Thyroid gland (tissue), 4 donors: ENCODE measurements at places on chromosomes 1 and 21. TPM values are rescaled to one million over a fixed set of nuclear protein-coding genes. Genes with fewer than 3 reads are reported as not detected.

The ELAPOR1 gene
- total RNA-seq, result 4.7 TPM

The HES4 gene
- 5.0 TPM for total RNA-seq

The ERO1B gene
- 32.7 TPM for total RNA-seq

The SH3BP5L gene
- total RNA-seq, result 30.3 TPM

The RHOC gene
- total RNA-seq, result 180 TPM

The AADACL4 gene
- not detected for total RNA-seq

The PROK1 gene
- total RNA-seq, result not detected

The TEX38 gene
- total RNA-seq, result 2.1 TPM

The OR2G6 gene
- not detected for total RNA-seq

The UBL4B gene
- 0.27 TPM for total RNA-seq

The PLA2G2F gene
- not detected for total RNA-seq

The MARK1 gene
- 21.2 TPM for total RNA-seq

The FHAD1 gene
- 1.9 TPM for total RNA-seq

The KIFAP3 gene
- 33.5 TPM for total RNA-seq

The NBPF4 gene
- total RNA-seq, result not detected

The IL20 gene
- not detected for total RNA-seq

The AKR7A2 gene
- total RNA-seq, result 136 TPM

The NEGR1 gene
- total RNA-seq, result 12.3 TPM

The SPRR1A gene
- total RNA-seq, result not detected

The GPR25 gene
- not detected for total RNA-seq

The OPRD1 gene
- total RNA-seq, result not detected

The PSMG1 gene
- total RNA-seq, result 33.0 TPM

The CFHR1 gene
- not detected for total RNA-seq

The CGN gene
- total RNA-seq, result 7.7 TPM

GRCh38 chr1:2499986-2500596 is 24.0 kb downstream of the PLCH2 start:
- no peak for DNase-seq

GRCh38 chr1:110003747-110004428 is 19.3 kb downstream of the AHCYL1 start:
- DNase-seq, result peak; percentile 81

DNA sequence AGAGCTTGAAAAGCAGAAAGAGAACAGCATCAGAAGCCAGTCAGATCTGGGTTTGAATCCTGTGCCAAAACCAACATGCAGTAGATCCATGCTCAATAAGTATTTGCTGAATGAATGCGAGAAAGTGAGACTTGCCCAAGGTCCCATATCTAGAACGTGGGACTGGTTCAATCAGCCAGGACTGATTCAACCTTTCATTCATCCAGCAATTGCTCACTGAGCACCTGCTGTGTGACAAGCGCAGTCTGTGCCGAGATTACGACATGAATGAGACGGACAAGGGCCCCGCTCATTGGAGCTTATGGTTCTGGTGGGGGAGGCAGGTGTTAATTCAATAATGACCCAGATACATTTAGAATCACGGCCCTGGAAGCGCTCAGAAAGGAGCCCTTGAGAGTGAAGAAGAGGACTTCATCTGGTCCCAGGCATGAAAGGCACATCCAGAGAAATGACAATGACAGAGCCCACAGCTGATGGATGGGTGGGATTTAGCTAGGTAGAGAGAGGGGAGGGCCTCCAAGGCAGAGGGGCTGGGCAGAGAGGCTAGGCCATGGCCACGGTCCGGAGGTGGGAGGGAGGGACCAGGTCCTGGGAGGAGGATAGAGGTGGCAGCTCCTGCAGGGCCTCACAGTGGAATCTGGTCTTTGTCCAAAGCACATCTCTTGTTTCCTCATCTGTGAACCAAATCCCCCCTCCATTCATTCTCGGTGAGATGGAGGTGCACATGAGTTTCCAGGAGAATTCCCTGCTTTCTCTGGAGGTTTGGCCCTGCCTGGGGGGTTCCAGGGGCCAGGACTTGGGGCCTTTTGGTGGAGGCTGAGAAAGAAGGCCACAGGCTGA is 4.2 kb upstream of the FAM131C start:
- no peak for DNase-seq

DNA sequence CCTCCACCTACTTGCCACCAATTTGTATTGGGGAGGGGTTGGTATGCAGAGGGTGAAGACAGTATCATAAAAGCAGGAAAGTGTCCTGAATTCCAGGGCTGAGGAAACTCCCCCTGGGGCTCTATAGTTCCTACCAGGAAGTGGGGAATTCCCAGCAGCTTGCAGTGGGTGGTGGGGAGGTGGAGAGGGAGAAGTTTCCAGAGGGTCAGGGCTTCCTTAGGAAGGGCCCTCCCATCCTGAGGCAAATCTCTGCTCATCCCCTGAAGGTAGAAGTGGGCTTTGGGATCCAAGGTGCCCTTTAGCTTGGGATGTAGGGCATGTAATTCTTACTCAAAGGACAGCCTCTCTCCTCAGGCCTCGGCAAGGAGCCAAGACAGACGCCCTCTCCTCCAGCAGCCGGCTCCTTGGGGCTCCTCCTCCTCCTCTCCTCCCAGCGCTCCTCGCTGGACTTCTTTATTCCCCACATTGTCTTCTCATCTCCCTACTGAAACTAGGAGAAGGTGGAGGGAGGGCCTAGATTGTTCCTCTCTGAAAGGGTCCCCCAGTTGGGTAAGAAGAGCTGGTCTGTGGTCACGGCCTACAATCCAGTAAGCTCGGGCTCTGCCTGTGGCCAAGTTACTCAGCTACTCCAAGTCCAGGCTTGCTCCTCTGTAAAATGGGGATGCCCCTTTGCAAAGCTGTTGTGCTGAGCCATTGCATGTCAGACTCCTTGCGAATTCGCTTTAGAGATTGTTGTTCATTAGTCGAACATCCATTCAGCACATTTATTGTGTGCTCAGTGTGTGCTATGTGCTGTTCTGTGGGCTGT is 17.9 kb upstream of the CSF1 start:
- DNase-seq, result peak; percentile 28

GRCh38 chr1:79469139-79469538 is 462.6 kb upstream of the ADGRL4 start:
- DNase-seq, result no peak

DNA sequence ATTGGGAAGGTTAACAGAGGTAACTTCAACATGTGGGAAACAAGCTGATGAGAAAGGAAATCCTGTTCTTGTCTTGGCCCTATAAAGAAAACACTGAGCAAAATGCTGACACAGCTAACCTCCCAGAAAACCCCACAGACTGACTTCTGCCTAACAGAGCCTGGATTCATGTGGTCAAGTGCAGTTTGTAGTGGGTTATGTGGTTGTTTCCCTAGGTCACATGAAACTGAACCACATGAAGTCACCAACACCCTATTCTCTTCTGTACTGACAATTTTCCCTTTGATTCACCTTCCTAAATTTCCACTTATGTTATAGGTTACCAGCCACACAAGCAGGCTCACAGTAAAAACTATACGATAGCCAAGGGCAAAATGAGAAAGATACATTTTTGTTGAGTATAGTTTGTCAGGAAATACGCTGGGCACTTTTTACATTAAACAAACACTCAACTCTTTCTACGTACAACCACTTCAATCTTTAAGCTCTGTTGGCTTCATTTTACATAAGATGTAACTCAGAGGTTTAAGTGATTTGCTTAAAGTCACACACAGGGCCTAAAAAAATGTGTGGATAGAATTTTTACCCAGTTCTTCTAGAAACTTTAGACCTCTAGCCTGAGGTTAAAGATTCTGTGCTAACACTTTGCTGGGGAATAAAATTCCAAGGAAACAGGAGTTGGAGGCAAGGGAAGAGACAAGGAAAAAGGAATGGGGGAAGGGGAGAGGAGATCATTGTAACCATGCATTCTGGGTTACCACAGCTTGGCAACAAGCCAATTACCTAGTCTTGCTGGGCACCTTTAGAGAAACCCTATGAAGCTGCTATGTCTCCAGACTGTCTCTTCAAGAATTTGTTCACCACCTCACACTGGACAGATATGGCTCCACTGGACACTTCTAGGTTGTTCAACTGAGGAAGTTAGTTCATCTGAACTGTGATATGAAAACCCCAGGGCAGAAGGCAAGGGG is 601.6 kb upstream of the USP24 start:
- no peak for DNase-seq

DNA sequence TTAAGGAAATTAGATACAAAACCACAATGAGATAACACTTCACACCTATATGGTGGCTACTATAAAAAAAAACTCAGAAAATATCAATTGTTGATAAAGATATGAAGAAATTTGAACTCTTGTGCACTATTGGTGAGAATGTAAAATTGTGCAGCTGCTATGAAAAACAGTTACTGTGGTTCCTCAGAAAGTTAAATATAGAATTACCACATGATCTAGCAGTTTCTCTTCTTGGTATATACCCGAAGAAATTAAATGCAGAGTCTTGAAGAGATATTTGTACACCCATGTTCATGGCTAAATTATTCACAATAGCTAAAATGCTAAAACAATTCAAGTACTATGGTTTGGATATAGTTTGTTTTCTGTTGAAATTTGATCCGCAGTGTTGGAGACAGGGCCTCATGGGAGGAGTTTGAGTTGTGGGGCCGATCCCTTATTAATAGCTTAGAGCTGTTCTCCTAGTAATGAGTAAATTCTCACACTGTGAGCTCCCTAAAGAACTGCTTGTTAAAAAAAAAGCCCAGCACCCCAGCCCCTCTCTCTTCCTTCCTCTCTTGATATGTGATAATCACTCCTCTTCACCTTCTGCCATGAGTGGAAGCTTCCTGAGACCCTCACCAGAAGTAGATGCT is 1412.1 kb downstream of the PLA2G4A start:
- DNase-seq, result no peak

GRCh38 chr1:36787312-36787913 is 246.9 kb downstream of the GRIK3 start:
- DNase-seq, result no peak

GRCh38 chr1:12438349-12438924 is 179.6 kb downstream of the DHRS3 start:
- no peak for DNase-seq

GRCh38 chr1:40477678-40478053 is 576 bp downstream of the ZFP69 start:
- DNase-seq, result no peak

GRCh38 chr1:174794861-174795260 is 204.9 kb upstream of the CACYBP start:
- DNase-seq, result no peak

DNA sequence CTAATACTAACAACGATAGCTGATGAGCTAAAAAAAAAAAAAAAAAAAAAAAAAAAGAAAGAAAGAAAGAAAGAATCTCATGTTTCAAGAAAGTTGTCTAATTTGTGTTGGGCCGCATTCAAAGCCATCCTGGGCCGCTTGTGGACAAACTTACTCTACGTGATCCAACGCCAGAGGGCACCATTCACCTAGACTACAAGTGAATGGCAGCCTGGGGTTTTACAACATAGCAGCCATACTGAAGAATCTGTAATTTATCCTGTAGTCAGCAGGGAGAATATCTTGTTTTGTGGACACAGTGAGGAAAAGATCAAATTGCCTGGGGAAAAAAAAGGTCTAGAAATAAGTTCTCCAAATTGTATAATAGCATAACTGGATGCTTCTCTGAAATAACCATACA is 47.0 kb downstream of the CYP2J2 start:
- peak; percentile 76 for DNase-seq

GRCh38 chr1:8314346-8315280 is 3.3 kb upstream of the SLC45A1 start:
- peak; percentile 81 for DNase-seq

DNA sequence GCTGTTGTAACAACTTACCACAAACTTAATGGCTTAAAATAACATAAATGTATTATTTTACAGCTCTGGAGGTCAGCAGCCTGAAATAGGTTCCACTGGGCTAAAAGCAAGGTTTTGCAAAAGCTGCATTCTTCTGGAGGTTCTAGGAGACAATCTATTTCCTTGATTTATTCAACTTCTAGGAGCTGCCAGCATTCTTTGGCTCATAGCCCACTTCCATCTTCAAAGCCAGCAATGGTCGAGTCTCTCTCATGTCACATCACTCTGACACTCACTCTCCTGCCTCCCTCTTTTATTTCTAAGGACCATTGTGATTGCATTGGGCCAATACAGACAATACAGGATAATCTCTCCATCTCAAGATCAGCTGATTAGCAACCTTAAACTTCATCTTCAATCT is 15.1 kb upstream of the FOXJ3 start:
- peak; percentile 21 for DNase-seq

- no peak for DNase-seq
Observed at GRCh38 chr1:30606166-30606565, 117.2 kb downstream of the MATN1 start.

- DNase-seq, result no peak
Observed at GRCh38 chr1:179264507-179264906, 29.1 kb upstream of the SOAT1 start.

GRCh38 chr1:109263234-109263596 is 13.9 kb downstream of the CELSR2 start:
- DNase-seq, result no peak

GRCh38 chr1:21229246-21230000 is 52.7 kb upstream of the EIF4G3 start:
- DNase-seq, result no peak

GRCh38 chr21:29185172-29185571 is 54.7 kb downstream of the MAP3K7CL start:
- DNase-seq, result no peak

DNA sequence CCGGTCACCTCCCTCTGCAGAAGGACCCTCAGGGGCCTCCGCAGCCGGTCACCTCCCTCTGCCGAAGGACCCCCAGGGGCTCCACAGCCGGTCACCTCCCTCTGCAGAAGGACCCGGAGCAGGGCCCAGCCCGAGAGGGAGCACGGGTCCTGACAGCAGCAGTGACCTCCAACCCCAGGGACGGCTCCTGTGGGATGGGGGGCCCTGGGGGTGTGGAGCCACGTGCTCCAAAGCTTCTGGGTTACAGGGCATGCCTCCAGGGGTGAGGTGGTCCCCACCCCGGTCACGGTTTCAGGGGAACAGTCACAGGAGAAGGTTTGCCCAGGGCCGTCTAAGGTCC is 40.3 kb downstream of the SLC19A1 start:
- DNase-seq, result no peak

DNA sequence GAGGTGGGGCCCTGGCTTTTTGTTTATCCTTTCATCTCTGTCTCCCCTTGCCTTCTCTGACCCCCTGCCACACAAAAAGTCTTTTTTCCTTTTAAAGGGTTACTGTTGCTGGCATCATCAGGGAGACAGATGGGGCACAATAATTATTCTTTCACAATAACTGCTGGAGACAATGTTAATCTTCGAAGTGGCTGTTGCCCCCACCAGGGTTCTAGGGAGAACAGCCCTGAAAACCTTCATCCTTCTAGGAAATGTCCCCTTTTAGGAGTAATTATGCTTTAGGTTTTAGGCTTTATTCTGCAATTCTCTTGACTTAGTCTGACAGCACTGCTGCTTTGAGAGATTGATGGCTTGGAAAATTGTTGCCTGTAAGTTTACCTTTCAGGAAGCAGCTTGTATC is 150.0 kb downstream of the NOS1AP start:
- no peak for DNase-seq

DNA sequence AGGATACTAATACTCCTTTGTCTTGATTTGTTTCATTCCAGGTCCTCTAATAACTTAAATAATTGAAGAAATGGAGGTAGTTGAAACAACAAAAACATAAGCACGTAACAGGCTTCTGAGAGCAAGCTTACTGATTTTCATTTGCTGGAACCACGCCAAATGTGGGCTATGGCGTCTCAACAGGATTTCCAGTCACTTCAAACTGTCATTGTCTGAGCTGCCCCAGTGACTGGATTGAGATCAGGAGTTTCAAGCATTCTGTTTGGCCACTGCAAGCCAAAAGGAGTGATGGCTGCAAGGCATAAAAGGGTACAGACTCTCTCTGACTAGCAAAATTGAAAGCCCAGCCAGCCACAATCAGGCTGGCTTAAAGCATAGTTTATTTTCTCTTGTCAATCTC is 289.9 kb downstream of the DPYD start:
- peak; percentile 8 for DNase-seq
